ENCODE measurements at places on chromosomes 13 and 19. TPM values are rescaled to one million over a fixed set of nuclear protein-coding genes. Genes with fewer than 3 reads are reported as not detected.

FUT3 gene
- 7.5 TPM for total RNA-seq

ZSWIM9 gene
- 1.7 TPM for total RNA-seq

ZNF20 gene
- total RNA-seq, result 4.1 TPM

KRTDAP gene
- 3.1 TPM for total RNA-seq

SIGLEC6 gene
- not detected for total RNA-seq

KCTD4 gene
- not detected for total RNA-seq

KLK12 gene
- total RNA-seq, result not detected

UGGT2 gene
- 26.6 TPM for total RNA-seq

GFY gene
- total RNA-seq, result not detected

LRP3 gene
- total RNA-seq, result 17.3 TPM

SPACA4 gene
- 0.21 TPM for total RNA-seq

PSG6 gene
- total RNA-seq, result not detected

SIGLEC10 gene
- total RNA-seq, result not detected

ZNF66 gene
- 4.1 TPM for total RNA-seq

GNG7 gene
- under 0.01 TPM for total RNA-seq

ADAMTSL5 gene
- 4.5 TPM for total RNA-seq

ZNF91 gene
- 11.3 TPM for total RNA-seq

KANK2 gene
- 13.0 TPM for total RNA-seq

VAV1 gene
- 2.3 TPM for total RNA-seq

EPSTI1 gene
- total RNA-seq, result 1.3 TPM

CYSLTR2 gene
- total RNA-seq, result under 0.01 TPM

MED16 gene
- total RNA-seq, result 15.1 TPM

ATP1A3 gene
- total RNA-seq, result not detected

SYNGR4 gene
- total RNA-seq, result not detected

ZNF550 gene
- 7.0 TPM for total RNA-seq

SIGLECL1 gene
- total RNA-seq, result not detected

SLC6A16 gene
- total RNA-seq, result under 0.01 TPM

NXNL1 gene
- total RNA-seq, result not detected

POGLUT2 gene
- total RNA-seq, result 5.1 TPM

LMTK3 gene
- total RNA-seq, result 3.1 TPM

GPR4 gene
- total RNA-seq, result not detected

HCST gene
- not detected for total RNA-seq

SOHLH2 gene
- 0.64 TPM for total RNA-seq

RFPL4AL1 gene
- not detected for total RNA-seq

CLEC4M gene
- not detected for total RNA-seq

CYTH2 gene
- 35.7 TPM for total RNA-seq

LINGO3 gene
- total RNA-seq, result not detected

PLK5 gene
- not detected for total RNA-seq

PSG1 gene
- total RNA-seq, result under 0.01 TPM

GSX1 gene
- total RNA-seq, result not detected

ZNF578 gene
- total RNA-seq, result 1.9 TPM

ZNF837 gene
- total RNA-seq, result 1.9 TPM

FAM216B gene
- not detected for total RNA-seq

NKG7 gene
- not detected for total RNA-seq

ZNF358 gene
- total RNA-seq, result 9.8 TPM

KASH5 gene
- not detected for total RNA-seq

Measured in tracheal epithelial cell (primary cell).